ENCODE measurements at places on chromosomes 4 and X.

DNA sequence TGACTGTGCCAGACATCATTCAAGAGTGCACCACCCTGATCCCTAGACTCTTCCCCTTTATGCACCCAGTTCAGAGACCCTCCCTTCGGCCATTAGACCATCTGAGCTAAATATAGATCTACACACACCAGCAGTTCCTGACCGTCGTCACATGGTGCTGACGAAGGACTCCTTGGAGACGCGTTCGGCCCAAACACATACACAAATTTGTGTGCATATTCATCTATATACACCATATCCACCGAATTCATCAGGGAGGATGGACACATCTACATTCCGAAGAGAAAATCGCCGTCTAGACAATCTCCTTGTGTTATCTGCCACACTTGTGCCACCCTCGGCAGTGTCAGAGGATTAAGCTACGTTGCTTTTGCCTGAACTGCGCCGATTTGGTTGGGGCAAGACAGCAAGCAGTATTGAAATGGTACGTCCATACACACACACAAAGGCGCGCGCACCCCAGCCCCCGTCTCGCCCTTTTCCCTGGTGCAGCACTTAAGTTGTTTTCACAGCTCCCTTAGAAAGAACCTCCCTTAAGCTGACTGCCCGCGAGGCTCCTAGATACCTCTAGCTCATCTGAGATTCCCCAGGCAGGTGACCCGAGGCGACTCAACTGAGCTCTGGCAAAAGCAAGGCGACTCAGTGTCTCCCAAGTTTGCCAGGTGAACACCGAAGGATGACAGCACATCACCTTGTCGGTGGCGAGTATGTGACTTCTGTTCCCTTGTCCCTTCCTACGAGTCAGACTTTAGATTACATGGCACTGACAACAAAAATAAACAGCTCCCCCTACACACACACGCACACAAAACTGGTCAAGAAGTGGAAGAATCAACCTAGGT, 1.0 kb downstream of the RASGEF1B start:
- peak; percentile 36 for DNase-seq

DNA sequence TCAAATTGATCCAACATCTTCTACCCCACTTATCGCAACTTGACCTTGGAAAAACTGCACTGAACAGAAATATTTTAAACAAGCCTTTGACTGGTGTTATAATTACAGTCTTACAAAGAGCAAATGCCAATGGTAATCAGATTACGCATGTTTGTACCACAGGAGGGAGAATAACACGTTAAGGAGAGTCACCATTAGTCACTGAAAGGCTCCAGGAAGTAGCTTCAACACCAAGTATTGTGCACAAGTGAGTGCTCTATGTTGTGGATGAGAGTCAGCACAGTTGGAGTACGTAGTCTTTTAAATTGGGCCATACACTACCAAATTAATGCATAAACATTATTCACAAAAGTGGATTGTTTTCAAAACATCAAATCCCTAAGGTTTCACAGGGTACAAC, 1081.5 kb upstream of the TENM3 start:
- DNase-seq = no peak

DNA sequence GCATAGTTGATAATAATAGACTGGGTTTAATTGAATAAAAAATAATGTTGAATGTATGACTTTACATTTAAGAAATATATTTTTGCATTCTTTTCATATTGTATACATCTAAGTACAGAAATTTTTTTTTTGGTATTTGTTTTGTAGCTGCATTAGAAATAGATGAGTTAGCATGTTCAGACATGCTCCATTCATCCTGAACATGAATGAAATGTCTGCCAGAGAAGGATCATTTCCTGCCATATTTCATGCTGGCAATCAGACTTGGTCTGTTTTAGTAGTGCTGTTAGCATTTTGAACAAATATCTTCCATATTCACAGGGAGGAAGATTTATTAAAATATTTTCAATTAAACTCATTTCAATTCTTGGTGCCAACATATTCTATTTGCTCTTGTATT, 98.9 kb downstream of the FRMPD4 start:
- no peak for DNase-seq

DNA sequence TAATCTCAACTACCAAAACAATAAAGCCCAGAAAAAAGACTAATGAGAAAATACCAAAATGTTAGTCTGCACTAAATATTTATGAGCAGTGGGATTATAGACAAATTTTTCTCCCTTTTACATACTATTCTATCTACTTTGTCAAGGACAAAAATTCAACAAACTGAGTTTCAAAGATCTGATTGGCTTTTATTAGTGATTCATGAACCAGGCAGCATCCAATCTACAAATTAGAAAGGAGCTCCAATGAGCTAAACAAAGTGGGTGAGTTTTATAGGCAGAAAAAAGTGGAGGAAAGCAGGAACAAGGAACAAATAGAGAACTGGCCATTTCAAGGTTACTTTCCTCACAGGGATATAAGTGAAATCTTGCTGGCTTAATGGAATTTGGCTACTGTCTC, 24.4 kb upstream of the SH3KBP1 start:
- no peak for DNase-seq

- no peak for DNase-seq
Measured at GRCh38 chr4:175874306-175874705, 62.2 kb upstream of the GPM6A start.

DNA sequence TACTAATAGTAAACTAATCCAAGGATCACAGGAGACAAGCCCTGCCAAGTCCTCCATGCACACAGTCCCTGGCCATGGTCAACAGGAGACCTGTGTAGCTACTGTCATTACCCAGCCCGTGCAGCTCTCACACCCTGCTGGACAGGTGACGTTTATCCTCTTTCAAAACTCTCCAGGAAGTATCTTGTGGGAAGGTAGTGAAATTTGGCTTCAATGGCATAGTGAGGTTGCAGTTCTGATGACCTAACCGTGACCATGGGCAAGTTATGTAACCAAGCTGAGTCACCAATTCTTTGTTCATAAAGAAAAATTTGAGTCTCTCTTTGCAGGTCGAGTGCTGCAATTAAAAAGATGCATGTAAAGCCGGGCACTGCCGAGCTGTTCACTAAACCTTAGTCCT, 11.3 kb upstream of the SLC2A9 start:
- DNase-seq = peak; percentile 91

DNA sequence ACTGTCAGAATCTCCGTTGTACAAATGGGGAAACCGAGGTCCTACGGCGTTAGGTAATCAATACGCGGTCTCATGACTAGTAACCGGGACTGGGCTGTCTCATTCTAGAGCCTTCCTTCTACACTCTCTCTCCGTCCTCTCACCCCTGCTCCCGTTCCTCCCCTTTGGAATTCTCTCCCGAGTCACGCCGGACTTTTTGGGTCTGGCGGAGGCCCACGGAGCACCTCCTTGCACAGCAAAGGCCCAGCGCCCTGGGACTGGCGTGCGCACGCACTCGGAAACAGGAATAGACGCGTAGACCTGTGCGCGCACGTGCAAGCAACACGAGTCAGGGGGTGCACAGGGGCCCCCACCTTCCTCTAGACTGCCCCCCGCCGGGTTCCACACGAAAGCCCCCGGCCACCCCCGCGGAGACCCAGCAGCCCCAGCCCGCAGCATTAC, 361 bp downstream of the QDPR start:
- DNase-seq = peak; percentile 52

GRCh38 chr4:105837037-105837436, 58.2 kb upstream of the NPNT start:
- no peak for DNase-seq

- DNase-seq = no peak
Measured at GRCh38 chr4:81883530-81884450, 412.1 kb upstream of the RASGEF1B start.

DNA sequence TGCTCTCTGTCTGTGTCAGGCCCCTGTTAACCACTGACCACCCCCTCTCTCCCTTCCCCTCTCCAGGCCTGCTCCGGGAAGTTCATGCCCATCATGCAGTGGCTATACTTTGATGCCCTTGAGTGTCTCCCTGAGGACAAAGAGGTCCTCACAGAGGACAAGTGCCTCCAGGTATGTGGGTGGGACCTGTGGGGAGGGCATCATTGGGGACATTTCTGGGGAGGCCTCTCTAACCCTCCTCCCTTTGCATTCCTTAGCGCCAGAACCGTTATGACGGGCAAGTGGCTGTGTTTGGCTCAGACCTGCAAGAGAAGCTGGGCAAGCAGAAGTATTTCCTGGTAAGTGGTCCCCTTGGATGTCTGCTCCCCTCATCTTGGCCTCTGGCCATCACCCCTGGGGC, 9.2 kb downstream of the UBA1 start:
- DNase-seq = no peak

- DNase-seq = no peak
Measured at GRCh38 chrX:116238567-116239255, 68.2 kb downstream of the AGTR2 start.

- peak; percentile 6 for DNase-seq
Measured at GRCh38 chrX:121103381-121103780, 56.0 kb downstream of the GLUD2 start.

DNA sequence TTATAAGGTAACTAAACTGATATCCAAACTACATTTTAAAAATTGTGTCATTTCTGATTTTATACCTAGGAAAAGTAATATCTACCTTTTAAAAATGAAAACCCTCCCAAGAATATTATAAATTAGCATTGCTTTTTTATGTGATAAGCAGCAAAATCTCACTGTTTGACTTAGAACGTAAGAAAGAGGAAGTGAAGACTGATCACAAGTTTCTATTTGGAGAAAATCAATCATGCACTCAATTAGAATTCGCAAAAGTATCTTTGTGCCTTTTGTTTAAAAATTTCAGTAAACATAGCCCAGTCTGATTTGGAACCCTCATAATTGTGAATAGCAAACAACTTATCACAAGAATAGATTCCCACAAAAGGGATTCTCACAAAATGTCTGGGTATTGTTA, 142.7 kb downstream of the TENM3 start:
- no peak for DNase-seq

DNA sequence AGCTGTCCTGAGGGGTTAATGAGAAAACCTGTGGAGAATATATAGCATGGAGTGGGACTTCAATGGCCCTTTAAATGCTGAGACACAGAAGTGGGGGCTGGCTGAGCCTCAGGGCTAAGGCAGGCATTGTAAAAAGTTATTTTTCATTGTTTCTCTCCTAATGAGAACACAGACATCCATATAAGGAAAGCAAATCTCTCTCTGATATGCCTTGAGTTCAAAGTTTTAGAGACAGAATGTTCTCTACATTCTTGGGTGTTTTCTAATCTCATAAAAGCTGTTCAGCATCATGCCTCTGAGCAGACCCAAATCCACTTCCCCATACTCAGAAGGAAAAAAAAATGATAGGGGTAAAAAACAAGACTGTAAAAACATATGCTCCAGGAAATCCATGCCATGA, 16.8 kb upstream of the RAB40A start:
- peak; percentile 77 for DNase-seq

DNA sequence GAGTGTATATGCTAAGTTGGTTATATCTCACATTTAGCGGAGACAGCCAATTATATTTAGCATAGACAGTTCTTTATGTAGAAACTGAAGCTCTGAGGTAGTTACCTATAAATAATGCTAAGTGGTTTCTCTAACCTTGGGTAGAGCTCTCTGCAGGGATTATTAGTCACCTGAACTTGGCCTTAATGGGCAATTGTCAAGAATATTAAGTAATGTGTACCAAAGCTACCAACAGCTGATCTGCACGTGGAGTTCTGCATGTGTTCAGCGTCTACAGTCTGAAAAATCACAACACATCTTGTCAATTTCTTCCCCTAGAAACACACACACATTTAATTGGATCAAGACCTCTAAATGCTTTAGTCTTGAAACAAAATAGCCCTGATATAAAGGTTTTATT, 740.6 kb upstream of the FAM241A start:
- DNase-seq = no peak

DNA sequence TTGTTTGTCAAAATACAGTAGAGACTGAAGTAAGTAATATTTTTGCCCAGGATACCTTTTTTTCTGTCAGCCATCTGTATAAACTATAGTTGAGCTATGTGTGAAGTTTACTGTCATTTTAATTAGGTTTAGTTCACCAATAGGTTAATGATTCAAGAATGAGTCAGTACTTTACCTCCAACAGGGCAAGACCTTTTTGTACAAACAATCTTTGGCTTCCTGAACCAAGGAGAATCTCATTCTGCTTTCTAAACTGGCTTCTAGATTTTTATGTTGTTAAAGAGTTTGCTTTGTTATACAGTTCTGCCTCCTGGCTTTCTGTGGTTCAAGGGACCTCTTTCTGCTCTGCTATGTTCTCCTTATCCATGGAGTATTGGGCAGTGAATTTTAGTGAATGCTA, 412.0 kb upstream of the NR3C2 start:
- DNase-seq = no peak

DNA sequence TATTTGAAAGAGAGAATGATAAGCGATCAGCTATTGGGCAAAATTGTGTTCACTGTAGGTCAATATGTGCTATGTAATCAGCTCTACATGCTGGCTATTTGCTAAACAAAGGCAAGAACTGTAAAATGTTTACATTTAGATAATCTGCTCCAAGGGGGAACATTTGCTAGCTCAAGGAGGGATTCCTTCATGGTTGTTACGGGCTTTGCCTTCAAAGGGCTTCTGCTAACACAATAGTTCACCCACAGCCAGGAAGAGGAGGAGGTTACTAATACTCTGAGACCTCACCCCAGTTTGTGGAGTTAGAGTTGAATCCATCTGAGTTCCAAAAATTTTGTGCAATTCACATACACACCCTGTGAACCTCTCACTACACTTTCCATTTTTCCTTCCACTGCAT, 107.6 kb upstream of the BMP3 start:
- DNase-seq = no peak

- DNase-seq = no peak
Measured at GRCh38 chr4:149108626-149109025, 666.4 kb upstream of the NR3C2 start.

DNA sequence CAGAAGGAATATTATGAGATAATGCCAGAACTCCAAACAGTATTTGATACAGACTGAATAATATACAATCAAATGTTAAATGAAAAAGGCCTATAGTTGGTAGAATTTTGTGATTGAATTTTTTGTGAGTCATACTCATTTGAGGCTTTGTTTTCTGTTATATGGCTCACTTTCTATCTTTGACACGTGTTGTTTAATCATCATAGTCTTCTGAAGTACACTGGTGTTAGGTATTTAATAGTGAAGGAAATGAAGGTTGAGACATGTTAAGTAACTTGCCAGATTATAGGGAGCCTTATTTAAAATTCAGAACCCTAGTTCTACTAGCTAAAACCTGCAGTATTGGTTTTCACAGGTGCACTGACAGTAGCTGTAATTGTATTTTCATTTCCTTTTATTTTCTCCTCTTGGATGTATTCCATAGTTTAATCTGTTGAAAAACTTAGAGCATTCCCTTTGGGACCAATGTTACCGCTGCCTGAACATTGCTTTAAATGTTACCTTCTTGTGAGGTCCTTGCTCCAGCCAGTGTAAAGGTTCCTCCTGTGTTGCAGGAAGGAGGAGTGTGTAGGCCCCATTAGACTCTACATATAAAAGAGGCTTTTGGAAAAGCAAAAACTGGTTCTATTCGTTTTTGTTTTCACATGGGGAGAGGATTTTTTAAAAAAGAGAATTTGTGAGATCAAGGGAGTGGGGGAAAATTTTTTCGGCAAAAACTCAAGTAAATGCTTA, 224.1 kb downstream of the ARHGAP10 start:
- DNase-seq = no peak

- DNase-seq = no peak
Measured at GRCh38 chrX:124679199-124679598, 332.8 kb downstream of the SH2D1A start.
